ENCODE measurements at places on chromosomes 6 and 20. TPM values are rescaled to one million over a fixed set of nuclear protein-coding genes. Genes with fewer than 3 reads are reported as not detected.

GRCh38 chr6:41663568-41663967 lies 25.3 kb downstream of the MDFI start:
- DNase-seq: no peak

GRCh38 chr6:1856381-1856780 lies 246.7 kb downstream of the FOXC1 start:
- DNase-seq: peak; percentile 30

The CRISP3 gene
- not detected for total RNA-seq

GRCh38 chr6:7156643-7157278 lies 49.0 kb downstream of the RREB1 start:
- DNase-seq: no peak

DNA sequence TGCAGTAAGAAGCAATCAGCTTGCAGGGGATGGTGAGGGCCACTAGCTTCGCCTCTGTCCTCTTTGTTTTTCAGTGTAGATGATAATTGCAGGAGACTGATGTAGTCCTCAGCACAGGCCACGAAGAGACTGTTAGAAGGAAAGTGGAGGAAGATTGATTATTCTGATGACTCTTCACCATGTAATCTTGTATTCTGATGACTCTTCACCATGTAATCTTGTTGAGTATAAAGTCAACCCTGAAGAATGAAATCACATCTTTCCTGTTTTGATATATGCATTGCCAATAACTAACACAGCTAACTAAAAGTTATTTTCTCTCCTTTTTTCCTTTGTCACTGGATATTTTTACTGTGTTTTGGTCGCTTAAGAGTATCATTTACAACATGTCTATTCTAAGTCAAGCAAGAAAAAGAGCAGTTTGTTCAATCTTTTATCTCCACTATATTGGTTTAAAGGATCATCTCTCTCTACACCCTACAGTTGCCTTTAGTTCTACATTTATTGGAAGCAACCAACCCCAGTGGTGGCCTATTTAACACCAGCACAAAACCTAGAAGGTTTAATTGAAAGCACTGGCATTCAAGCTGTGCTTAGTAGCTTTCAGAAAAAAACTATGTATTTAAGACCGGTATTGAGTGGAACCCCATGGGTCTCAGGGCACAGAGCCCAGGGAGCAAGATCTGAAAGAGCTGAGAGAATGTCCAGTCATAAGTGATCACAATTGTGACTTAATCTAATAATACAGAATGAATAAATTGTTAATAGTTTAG lies 107.2 kb upstream of the BTBD3 start:
- DNase-seq: no peak

DNA sequence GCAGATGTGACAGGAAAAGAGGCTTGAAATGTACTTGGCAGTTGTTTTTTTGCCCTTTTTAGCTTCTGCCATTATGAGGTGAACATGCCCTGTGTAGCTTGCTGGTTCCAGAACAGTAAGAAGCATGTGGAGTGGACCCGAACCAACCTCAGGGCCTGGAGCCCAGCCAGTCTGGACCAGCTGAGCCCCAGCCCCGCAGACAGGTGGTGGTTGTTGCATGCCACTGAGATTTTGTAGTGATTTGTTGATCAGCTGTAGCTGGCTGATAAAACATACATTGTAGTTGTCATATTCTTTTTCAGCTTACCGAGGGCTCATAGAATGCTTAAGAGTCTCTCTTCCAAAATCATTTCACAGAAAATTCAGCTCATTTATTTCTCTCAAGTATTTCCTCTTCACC lies 182.2 kb downstream of the FARS2 start:
- no peak for DNase-seq

- no peak for DNase-seq
Measured at GRCh38 chr6:125853756-125854155, 63.0 kb downstream of the NCOA7 start.

- no peak for DNase-seq
Measured at GRCh38 chr20:53786445-53787267, 193.0 kb upstream of the ZNF217 start.

The HCRTR2 gene
- total RNA-seq: not detected

DNA sequence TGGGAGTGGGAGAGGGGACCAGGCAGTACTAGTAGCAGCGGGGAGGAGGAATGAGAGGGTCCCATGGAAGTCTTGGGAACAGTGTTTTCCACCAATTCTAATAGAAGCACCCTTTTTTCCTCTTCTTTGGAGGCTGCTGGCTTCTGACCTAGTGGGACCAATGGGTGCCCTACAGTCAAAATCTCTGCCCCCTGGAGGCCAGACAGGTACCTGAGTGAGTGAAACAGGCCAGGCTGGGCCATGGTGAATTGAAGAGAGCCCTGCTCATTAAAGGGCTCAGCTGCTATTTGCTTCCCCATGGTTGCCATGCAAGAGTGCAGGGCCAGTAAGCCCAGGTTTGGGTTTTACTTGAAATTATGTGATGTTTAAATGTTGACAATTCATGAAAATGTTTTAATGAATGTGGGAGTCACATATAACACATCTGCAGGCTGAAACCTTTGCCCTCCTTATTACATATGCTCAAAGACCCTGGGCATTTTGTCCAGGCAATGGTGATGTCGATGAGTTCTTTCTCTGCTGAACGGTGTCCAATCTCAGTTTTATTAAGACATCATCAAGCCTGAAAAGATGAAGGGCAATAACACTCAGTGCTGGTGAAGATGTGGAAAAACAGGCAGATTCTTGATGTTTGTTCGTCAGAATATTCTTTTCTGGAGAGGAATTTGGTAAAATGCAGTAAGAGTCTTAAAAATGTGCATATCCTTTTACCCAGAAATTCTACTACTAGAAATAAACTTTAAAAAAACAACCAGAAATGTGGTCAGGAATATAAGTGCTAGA lies 42.3 kb upstream of the OCSTAMP start:
- no peak for DNase-seq

The SYNDIG1 gene
- total RNA-seq: 5.1 TPM

The VGLL2 gene
- not detected for total RNA-seq

- DNase-seq: no peak
Measured at GRCh38 chr6:11202513-11203305, 29.8 kb downstream of the NEDD9 start.

- DNase-seq: no peak
Measured at GRCh38 chr20:59864726-59865125, 68.7 kb downstream of the SYCP2 start.

GRCh38 chr6:69285054-69285453 lies 511.8 kb downstream of the LMBRD1 start:
- DNase-seq: no peak

- no peak for DNase-seq
Measured at GRCh38 chr20:5686384-5687105, 63.7 kb upstream of the SHLD1 start.

The KCNK5 gene
- 18.6 TPM for total RNA-seq

The HSPA12B gene
- total RNA-seq: 12.7 TPM

GRCh38 chr6:144534180-144534579 lies 249.0 kb downstream of the UTRN start:
- no peak for DNase-seq

DNA sequence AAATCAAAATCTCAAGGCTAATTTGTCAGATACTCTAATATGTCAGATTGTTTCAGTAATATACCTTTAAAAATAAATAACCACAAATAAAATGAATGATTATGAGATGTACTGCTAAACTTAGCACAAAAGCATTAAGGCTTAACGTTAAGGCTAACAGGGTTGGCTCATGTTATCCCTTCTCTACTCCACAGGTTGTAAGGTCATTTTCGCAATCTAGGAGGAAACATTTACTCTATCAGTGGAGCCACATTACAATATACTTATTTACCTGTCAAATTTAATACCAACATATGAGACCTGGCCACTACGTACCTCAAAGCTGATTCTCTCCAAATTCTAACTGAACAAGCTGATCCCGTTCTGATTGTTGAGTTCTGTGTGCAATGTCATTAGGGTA lies 95.7 kb downstream of the RCAN2 start:
- DNase-seq: no peak

DNA sequence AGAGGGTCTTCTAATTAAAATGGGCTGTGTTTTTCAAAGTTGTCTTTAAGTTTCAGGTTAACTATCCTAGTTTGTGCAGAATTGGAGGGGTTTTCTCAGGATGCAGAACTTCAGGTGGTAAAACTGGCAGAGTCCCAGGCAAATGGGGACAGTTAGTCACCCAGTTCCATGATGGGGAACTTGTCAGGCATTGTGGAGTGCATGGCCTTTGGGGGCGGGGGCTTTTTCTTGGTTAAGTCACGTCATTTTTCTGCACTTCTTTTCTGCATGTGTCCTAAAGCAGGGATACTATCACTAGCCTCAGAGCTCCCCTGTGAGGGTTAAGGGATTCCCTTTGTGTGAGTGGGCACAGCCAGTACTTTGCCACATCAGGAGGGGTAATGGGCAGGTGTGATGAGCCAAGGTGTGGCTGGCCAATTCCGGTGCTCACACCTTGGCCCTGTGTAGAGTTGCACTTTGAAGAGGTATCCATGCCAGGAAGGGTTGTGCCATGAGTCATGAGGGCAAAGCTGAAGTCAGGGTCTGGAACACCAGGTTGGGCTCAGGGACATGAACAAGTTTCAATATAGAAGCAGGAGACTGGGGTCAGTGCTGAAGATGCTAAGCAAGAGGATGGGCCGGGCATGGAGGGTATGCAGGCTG lies 126.0 kb upstream of the RREB1 start:
- no peak for DNase-seq

Measured in tibial nerve (tissue), 4 donors.